ENCODE measurements at places on chromosomes 16 and 17.

- no peak for DNase-seq
Measured at GRCh38 chr17:17987901-17988300, 15.2 kb downstream of the DRC3 start.

DNA sequence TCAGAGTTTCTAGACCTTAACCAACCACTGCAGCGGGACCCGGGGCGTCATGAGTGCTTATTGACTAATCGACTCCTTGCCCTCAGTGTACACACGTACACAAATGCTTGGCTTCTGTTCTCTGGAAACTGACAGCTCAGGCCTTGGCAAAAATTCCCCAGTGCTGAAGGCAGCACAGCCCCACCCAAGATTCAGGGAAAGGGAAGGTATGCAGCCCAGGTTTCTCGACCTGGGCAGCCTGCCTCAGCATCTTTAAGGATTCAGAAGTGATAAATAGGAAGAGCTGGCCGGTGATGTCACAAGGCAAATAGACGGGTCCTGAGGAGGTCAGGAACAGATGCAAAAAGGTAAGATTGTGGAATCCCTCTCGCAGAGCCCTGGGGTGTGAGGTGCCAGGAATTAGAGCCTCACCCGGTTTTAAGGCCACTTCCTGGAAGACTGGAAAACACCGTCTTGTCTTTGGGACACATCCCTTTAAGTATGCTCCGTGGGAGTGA, 9.0 kb upstream of the CDH3 start:
- DNase-seq: no peak

DNA sequence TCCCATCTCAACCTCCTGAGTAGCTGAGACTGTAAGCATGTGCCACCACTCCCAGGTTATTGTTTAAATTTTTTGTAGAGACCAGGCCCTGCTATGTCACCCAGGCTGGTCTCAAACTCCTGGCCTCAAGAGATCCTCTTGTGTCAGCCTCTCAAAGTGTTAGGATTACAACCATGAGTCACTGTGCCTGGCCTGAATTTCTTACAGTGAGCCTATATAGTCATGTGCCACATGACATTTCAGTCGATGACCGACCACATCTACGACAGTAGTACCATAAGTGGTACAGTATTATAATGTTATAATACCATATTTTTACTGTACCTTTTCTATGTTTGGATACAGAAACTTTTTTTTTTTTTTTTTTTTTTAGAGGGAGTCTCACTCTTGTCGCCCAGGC, 195.3 kb downstream of the STX8 start:
- no peak for DNase-seq

DNA sequence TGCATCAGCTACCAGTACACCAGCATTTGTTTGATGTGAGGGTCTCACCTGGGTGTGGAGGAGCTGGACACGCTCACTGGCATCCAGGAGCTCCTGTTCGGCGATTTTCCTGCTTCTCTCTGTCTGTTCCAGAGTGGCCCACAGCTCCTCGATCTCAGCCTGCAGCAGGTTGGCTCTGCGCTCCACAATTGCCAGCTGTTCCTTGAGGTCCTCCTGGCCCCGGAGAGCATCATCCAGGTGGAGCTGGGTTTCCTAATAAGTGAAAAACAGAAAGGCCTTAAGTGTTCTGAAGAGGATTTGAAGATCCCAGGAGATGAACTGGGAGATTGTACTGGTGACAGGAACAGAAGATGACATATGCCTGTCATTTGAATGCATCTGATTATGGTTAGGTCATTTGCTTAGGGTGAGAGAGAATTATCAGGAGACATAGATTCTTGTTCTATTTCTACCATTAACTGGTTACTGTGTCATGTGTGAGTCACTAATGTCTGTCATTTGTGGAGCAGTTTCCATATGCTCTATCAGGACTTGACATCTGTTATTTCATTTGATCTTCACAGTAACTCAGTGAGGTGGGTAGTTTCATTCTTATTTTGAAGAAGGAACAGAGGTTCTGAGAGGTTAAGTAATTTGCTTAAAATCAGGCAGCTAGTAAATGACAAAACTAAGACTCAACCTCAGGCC, 21.5 kb upstream of the MYH13 start:
- no peak for DNase-seq

DNA sequence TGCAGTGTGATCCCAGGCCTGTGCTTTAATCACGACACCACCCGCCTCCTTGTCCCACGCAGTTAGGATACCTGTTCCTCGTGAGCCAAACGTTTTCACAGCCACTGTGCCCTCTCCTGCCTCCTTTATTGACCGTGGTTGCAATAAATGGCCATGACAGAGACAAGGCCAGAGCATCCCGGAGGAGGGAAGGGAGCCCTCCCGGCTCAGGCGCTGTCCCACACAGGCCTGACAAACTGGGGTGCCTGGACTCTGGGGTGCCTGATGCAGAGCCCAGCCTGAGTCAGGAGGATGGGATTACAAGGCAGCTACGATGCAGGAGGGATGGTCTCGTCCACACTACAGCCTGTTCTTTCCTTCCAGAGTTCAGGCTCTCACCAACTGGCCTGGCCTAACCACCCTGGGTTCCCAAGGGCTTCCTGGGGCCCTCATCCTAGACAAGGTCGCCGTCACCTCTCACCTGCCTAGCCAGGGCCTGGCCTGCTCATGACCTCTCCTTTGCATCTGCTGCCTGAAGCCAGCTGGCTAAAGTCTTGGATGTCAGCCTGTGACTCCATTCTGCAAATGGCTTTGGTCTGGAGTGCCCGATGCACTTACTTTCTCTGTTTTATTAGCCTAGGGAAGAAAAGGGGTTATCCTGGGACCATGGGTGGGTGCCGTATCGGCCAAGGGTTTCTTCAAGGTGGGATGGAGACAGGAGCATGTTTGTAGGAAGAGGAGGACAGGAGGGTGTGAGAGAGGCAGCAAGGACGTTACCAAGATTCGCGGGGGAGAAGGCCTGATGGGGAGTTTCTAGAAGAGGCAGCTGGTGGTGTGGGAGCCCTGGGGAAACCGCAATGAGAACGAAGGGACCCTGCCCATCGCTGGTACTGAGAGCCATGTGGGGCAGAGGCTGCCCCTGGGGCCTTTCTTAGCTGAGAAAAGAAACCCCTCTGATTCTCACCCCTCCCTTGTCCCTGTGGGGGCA, 234.3 kb upstream of the TNRC6C start:
- no peak for DNase-seq

GRCh38 chr17:73833775-73834488, 189.7 kb upstream of the SDK2 start:
- no peak for DNase-seq

DNA sequence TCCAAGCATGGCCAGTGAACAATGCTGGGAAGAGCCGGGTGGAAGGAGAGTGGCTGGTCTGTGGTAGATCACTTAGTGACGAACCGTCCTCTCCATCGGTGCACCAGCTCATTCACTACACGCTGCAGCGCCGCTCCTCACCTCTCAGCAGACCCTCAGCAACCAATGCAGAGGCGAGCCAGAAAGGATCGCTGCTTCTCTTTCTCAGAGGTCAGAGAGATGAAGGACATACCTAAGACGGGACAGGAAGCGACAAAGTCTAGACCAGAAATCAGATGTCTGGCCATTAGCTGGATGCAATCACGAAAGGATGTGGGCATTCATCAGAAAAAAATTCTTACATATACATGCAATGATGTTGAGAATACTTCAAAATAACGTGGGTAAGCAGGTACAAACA, 26.9 kb downstream of the NSMCE1 start:
- no peak for DNase-seq

- no peak for DNase-seq
Measured at GRCh38 chr16:6038941-6039645, 941.5 kb upstream of the EEF2KMT start.

DNA sequence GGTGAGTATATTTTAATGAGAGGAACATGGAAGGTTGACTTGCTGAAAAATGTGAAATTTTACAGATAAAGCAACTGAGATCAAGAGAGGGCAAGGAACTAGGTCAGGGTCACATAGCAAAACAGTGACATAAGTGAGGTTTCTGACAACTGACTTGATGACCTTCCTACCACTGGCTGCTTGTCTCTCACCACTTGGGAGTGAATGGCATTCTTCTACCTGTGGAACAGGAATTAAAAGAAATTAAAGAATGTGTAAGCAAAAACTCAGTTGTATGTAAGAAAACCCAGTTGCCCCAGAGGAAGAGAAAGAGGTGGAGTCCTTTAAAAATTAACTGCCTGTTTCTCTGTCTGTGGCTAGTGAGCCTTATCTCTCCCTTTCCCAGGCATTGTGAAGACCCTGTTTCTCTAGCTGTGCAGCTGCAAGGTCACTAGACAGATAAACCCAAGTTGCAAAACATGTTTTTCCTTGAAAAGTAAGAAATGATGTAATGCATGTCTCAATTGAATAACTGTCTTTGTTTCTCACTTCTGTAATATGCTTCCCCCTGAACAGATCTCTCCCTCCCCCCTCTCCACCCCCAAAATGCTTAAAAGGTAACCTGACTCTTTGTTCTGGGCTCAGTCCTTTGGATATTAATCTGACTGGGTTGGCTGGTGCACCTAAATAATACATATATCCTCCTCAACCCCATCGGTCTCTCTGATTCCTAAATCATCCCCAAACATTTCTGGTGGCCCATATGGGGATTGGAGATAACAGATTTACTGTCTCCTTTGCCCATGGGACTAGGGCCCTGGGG, 23.4 kb downstream of the ACSM1 start:
- DNase-seq: no peak

- no peak for DNase-seq
Measured at GRCh38 chr17:61645920-61646319, 54.9 kb upstream of the NACA2 start.

- no peak for DNase-seq
Measured at GRCh38 chr17:82583720-82584234, 64.2 kb downstream of the FOXK2 start.

- no peak for DNase-seq
Measured at GRCh38 chr17:75694536-75694935, 26.7 kb upstream of the ITGB4 start.

GRCh38 chr17:38557836-38558727, 47.7 kb downstream of the SRCIN1 start:
- DNase-seq: peak; percentile 85

- DNase-seq: no peak
Measured at GRCh38 chr16:49353680-49354079, 19.9 kb upstream of the C16orf78 start.

GRCh38 chr17:79019632-79020584, 4.1 kb upstream of the C1QTNF1 start:
- DNase-seq: peak; percentile 69

DNA sequence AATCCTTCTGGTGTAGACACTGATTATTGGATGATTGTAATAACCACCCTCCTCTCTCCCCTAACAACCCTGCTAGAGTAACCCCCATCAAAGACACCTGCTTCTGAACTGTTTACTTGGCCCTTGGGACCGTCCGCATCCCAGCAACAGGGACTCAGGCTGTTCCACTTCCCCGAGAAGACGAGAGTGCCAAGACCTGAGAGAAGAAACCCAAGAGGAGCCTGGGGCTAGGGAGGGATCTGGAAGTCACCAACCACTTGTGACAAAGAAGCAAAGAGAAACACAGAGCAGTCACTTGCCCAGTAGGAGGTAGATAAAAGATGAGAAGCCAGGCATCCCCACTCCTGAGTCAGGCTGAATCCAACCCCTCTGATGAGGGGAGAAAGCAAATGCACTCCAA, 84.3 kb downstream of the CDH11 start:
- DNase-seq: no peak

DNA sequence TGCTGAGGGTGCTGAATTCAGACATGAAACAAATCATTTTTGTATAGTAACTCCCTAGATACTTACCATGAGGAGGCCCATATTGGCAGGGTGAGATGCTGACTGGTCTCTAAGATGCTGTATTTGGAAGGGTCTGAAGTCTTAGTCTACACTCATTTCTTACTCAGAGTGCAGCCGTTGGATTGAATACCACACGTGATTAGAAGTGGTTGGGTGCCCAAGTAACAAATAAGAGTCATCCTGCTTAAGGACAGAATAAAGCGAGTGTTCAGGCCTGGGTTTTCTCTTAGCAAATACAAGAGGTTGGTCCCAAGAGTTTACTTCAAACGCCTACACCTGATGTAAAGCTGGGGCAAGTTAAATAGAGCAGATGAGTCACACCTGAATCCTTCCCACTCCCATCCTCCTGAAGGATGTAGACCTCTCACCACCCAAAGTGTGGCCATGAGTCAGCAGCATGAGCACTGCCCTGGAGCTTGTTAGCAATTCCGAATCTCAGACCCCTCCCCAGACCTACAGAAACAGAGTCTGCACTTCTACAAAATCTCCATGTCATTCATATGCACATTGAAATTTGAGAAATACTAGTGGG, 284.6 kb upstream of the CDH5 start:
- no peak for DNase-seq

- DNase-seq: no peak
Measured at GRCh38 chr17:73356561-73357170, 44.9 kb upstream of the CDC42EP4 start.

DNA sequence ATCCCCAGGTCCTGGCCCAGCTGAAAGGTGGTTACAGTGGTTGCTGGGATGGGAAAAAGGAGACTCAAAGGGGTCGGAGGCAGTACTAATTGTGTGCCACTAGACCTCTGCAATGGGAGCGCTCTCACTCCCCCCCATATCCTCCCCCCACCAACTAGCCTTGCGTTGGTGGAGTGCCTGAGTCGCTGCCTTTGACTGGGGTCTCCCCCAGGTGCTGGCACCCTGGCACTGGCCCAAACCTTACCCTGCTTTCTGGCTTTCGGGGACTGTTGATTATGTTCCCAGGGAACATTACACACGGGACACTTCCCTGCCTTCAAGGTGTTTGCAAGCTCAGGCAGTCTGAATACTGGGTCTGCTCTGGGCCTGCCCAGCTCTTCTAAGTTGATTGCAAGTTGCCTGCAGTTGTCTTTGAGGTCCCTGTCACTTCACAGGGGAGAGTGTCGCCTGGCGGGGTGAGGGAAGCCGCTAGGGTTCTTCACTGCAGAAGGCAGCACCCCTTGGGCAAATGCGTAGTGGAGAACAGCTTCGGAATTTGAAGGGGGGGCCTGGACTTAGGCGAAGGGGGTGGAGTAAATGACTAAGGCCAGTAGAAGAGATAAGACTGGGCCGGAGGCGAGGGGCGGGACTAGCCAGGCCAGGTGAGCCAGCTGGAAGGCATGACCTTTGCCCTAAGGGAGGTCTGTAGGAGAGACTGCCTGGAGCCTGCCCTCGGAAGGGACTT, 98.0 kb downstream of the RAB11FIP4 start:
- no peak for DNase-seq

DNA sequence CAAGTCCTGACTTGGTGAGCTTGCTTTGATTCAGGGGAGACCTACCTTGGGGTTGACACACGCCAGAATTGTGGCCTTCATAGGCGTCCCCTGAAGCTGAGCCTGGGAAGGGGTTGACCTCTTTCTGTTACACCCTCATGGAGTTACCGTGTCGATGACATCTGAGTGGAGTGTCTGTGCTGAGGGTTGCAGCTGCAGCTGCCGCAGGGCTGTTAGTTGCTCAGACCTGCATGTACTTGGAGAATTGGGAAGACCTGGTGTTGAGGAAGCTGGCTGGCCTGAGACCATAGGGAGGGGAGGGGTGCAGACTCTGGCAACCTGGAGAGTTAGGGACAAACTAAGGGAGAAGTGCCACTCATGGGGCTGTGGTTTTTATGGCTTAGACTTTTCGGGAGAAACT, 9.6 kb downstream of the GSE1 start:
- DNase-seq: no peak

GRCh38 chr17:64742326-64742725, 80.2 kb upstream of the SMURF2 start:
- DNase-seq: no peak

Measured in natural killer cell (primary cell).